ENCODE measurements at places on chromosomes 11 and 22.
A peak's percentile ranks its signal among the peaks of the same experiment; 100 is the strongest.

GRCh38 chr11:115552151-115552772, 48.0 kb upstream of the CADM1 start:
- DNase-seq, result no peak

GRCh38 chr11:133081020-133081419, 451.3 kb downstream of the OPCML start:
- DNase-seq, result no peak

DNA sequence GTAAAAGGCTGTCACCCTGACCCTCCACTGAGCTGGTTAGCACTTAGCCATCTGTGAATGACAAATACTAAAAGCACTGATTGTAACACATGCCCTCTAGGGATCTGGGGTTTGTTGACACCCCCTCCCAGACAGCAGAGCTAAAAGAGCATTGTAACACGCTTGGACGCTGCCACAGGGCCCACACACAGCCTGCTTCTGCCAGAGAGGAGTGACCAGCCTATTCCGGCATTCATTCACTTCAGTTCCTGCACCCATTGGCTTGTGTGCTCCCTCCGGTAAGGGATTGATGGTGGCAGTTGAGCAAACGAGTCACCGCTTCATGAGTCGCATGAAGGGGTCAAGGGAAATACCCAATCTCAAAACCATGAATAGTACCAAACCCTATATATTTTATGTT, 15.8 kb downstream of the OR10D3 start:
- no peak for DNase-seq

DNA sequence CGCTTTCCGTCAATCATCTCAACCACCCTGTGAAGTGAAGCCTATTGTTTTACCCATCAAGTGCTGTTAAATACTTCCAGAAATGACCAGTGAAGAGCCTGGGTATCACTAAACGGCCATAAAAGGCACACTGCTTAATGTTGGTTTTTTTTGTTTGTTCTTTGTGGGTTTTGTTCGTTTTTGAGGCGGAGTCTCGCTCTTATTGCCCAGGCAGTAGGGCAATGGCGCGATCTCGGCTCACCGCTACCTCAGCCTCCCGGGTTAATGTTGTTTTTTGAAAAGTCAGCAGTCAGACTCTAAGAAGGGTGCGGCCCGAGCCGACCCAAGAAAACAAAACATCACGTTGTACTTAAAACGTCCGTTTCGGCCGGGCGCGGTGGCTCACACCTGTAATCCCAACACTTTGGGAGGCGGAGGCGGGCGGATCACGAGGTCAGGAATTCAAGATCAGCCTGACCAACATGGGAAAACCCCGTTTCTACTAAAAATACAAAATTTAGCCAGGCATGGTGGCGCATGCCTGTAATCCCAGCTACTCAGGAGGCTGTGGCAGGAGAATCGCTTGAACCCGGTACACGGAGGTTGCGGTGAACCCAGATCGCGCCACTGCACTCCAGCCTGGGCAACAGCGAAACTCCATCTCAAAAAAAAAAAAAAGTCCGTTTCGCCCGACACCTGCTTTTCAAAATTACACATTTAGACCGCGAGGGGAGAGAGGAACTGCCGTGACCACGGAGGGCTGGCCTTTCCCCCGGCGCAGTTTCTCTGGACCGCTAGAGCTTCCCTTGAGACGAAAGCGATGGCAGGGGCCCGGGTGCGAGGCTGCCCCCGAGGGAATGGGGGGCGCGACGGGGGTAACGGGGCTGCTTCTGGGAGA, 714 bp downstream of the CD59 start:
- DNase-seq, result peak; percentile 71

DNA sequence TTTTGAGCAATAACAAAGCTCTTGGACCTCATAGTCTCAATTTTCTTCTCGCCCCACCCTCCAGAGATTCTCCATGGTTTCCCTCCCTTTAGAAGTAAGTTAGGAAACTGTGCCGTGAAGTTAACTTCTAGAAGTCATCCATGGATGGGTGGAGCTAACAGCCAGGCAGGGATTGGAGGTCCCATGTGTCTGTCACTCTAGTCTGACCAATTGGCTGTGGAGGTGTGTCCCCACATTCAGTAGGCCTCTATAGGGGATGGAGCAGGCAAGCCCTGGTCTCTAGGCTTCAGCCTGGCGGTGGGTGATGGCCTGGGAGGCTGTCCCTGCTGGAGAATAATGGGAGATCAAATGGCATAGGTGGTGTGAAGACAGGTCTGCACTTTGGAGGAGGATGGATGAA, 50.7 kb downstream of the TP53I11 start:
- peak; percentile 9 for DNase-seq

DNA sequence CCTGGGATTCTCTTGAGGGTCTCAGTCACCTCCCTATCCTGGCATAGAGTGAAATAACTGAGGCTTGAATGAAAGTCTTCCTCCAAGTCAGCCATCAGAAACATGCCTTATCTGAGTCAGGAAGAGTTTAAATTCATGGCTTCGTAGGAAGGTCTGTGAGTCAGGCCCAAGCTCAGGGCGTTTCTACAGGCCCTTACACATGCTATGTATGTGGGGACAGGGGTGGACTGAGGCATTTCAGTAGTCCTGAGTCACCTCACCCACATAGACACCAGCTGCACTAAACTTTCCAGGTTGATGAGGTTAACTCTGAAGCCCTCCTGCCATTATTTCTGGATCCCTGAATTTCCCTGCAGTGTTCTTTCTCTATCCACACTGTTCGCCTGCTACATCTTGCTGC, 134.6 kb upstream of the RCN1 start:
- DNase-seq, result no peak

DNA sequence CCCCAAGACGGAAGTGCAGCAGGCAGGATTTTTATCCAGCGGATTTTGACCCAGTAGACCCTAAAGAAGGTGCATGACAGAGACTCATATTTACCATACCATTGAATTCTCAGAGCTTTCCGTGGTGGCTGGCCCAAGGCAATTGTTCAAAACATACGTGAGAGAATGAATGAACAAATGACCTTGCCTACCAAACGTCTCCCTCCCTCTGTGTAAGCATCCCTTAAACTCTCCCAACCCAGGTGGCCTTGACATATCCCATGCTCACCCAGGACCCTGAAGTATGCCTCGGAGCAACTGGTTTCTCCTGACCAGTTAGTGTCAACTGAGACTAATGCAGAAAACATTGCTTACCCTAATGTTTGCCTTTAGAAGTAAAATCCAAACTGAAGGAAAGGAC, 154.9 kb downstream of the TEAD1 start:
- no peak for DNase-seq

GRCh38 chr11:91926965-91927364, 297.7 kb upstream of the FAT3 start:
- DNase-seq, result no peak

GRCh38 chr11:64128255-64129006, 37.5 kb downstream of the MACROD1 start:
- no peak for DNase-seq

- no peak for DNase-seq
These were observed 114.5 kb upstream of the CRYBB3 start for GRCh38 chr22:25085156-25085555.

- DNase-seq, result no peak
These were observed 174.2 kb upstream of the MPPED2 start for GRCh38 chr11:30760345-30760744.

GRCh38 chr22:40960145-40960544, 9.0 kb downstream of the RBX1 start:
- DNase-seq, result no peak

DNA sequence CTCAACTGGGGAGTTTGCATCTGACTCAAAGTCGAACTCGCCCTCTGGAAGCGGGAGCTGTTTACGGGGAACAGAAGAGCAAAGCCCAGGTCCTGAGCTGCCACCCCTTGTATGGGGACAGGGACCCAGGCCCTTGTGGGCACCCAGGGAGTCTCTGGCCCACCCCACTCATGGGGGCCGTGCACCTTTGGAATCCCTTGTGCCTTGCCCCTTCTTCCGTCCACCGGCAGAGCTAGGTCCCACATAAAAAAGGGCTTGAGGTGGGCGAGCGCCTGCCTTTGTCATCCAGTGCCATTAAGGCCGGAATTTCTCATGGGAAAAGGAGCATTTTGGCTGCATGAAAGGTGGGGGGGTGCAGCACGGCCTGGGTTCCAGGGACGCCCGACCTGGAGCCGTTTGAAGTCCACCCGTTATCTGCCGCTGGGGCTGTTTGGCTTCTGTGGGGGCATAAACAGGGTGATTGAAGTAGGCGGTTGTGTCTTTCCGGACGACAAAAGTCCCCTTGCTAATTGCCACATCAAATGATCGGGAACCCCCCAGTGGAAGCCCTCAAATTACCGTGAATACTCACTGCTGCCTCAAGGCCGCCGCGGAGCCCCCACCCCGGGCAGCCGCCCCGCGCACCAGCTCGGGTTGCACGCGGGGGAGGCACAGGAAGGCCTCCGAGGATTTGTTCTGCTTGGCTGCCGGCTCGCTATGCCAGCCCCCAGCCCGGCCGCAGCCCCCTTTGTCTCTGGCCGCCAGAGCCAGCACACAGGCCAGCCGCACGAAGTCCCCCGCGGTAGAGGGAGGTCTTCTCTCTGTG, 49.0 kb upstream of the FGF3 start:
- DNase-seq, result no peak

GRCh38 chr22:35376728-35377472, 4.0 kb upstream of the HMOX1 start:
- peak; percentile 13 for DNase-seq

DNA sequence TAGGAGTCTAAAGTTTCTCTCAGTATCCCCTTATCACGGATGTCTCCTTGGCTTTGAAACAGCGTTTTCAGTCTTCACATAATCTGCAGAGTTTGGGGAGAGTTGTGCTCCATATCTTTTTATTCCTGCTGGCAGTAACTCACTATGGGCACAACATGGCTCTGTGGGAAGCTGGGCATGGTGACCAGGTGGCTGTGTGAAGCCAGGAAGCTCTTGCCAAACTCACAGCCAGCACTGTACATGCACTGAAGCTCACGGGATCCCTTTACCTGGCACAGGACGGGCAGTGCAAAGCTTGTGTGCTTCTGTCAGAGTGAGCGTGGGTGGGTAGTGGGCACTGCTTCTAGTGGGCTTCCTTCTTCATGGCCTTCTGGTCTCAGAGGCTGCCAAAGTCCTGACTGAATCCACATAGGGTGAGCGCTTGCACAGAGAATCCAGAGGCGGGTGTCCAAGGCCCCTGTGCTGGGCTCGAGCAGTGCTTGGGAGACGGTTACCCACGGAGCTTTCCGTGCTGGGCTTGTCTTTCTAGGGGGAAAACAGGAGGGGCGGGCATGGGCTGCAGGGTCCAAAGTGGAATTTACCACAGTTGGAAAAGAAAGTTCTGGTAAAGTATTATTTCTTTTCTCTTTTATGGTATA, 10.8 kb upstream of the KDM4E start:
- DNase-seq, result no peak

DNA sequence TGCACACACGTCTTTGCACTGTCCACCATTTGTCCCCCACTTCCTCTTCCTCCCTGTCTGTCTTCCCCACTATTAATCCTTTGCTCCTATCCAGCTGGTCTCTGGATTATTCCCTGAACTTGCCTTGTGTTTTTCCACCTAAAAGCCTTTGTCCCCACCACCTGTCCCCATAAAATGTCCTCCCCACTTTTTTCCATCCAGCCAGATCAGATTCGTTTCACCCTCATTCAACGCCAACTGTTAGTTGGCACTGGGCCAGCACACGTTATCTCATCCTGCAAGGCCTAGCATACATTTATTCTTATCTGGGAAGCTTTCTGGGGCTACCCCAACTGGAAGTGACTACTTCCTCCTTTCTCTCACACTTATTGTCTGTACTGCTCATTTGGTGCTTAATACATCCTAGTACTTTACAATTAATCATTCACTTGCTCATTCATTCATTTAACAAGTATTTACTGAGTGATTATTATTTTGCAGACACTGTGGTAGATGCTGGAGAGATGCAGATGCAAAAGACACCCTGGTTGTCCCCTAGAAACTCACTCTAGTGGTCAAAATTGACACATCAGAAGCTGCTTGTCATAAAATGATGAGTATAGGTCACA, 96.2 kb downstream of the RASSF10 start:
- no peak for DNase-seq

- no peak for DNase-seq
These were observed 43.8 kb upstream of the NECTIN1 start for GRCh38 chr11:119772641-119773415.

DNA sequence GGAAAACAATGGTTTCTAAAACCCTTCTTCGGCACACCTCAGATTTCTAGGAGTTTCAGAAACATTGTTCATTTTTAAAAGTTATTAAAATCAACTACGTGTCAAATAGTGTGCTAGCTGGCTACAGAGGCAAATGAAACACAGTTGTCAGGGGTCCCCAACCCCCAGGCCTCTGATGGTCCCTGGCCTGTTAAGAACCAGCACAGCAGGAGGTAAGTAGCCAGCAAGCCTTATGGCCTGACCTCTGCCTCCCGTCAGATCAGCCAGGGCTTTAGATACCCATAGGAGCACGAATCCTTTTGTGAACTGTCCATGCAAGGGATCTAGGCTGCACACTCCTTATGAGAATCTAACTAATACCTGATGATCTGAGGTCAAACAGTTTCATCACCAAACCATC, 648.2 kb downstream of the FAM181B start:
- DNase-seq, result no peak

DNA sequence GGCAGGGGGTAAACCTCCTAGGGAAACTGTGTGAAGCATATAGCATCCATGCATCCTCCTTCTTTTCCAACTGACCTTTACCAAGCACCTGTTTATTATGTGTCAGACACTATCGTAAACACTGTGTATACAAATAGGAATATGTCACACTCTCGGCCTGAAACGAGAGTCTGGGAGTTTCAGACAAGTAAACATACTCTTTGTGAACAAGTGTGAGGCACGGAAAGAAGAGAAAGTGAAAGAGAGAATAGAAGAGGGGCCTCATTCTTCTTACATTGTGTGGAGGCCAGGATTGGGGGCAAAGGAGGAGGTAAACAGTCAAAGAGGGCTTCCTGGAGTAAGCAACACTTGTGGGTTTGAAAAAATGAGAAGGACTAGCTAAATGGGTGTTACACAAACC, 16.4 kb downstream of the CSNK2A3 start:
- DNase-seq, result no peak

DNA sequence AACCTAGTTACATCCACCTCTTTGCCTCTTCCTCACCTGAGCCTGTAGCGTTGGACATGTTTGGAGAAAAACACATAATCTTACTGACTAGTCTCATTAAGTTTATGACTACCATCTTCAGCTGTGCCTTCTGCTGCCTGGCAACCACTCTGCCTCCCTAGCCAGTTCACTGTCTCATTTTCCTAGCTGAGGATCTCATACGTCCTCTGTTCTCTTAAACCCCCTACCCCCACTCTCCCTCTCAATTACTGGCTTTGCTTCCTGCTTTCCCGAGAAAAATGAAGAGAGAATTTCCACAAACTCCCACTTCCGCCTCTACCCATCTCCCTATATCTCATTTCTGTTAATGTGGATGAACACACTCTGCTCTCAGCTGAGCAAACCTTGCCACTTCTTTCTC, 239.3 kb upstream of the POU2AF2 start:
- DNase-seq, result no peak

DNA sequence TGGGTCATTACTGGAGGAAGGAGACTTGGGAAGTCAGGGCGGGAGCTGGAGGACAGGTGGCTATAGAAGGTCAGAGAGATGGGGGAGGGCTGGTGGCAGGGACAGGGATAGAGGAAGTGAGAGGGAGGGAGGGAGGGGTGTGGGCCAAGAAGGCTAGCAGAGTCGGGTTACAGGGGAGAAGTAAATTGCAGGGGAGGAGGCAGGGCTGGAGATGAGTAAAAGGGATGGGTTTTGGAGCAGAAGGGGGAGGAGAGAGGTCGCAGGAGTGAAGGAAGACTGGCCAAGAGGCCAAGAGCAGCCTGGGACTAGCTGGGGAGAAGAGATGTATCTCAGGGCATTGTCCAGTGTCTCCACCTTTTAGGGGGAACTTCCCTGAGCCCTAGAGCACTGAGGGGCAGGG, 33.0 kb downstream of the LRRC10B start:
- DNase-seq, result no peak

Measured in CD4-positive, alpha-beta T cell (primary cell).